ENCODE measurements at places on chromosomes 1 and 21.
A peak's percentile ranks its signal among the peaks of the same experiment; 100 is the strongest.

DNA sequence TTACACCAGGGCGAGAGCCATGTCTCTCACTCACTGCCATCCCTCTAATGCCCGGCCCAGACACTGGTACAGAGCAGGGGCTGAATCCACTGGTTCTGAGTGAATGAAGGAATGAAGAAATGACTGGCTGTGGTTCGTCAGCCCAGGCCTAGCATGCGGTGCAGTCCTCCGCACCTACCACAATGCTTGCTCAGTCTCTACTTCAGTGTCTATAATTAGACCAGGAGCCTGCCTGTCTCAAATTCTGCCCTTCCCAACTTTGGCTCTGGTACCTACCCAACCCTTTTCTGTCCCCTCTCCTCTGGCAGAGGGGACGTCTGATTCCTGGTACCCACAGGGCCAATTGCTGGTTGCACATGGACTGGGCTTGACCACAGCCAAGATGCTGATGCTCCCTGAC lies 118.2 kb upstream of the GRIK3 start:
- no peak for DNase-seq

- no peak for DNase-seq
These were observed 83.9 kb downstream of the ADAMTS1 start for GRCh38 chr21:26761174-26761915.

- DNase-seq: peak; percentile 66
These were observed 148.0 kb upstream of the ERG start for GRCh38 chr21:38646213-38646837.

DNA sequence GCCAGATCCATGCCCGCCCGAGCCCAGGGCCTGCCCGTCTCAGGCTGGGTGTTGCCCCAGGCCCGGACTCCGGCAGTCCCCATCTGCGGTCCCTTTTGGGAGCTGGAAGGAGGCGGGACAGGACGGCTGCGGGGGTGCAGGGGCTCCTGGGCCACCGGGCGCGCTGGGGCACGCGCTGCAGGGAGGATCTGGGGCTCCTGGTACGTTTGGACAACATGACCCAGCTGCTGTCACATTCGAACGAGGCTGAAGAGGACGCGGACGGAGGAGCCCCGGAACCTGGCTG lies 6.6 kb upstream of the CALML6 start:
- no peak for DNase-seq

GRCh38 chr1:106880226-106880625 lies 176.2 kb upstream of the PRMT6 start:
- DNase-seq: no peak

Measured in IMR-90 (cell line).